Esophagus muscularis mucosa (tissue), 4 donors: ENCODE measurements at places on chromosomes 1 and 21. TPM values are rescaled to one million over a fixed set of nuclear protein-coding genes. Genes with fewer than 3 reads are reported as not detected.

FAM177B gene
- 0.42 TPM for total RNA-seq

BTBD8 gene
- total RNA-seq = 5.4 TPM

TIE1 gene
- total RNA-seq = 51.1 TPM

CFHR5 gene
- not detected for total RNA-seq

LCE2B gene
- total RNA-seq = not detected

HAPLN2 gene
- 0.83 TPM for total RNA-seq

DNA sequence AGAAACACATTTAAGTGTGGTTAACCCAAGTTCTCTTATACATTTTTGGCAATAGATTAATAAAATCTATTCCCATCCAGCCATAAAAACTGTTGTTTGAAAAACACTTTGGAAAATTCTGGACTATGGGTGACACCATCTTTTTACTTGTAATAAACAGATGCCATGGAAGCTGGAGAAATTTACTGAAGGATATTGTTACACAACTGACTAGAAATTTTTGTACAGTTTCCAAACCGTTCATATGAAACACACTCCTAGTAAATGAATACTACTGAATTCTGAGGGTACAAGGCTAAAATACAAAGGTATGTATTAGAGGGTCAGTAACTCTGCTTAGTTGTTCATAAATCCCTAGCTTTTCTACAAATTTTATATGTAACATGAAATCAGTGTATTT lies 48.7 kb downstream of the TRIM33 start:
- DNase-seq = no peak
- no peak overlapping the region for H3K27ac ChIP-seq
- no peaks in the 10 kb centered on the region for H3K27me3 ChIP-seq
- no peak overlapping the region for H3K4me3 ChIP-seq

- H3K36me3 ChIP-seq = no peaks in the 10 kb centered on the region
- peak overlapping the region; percentile 23 for H3K4me3 ChIP-seq
- DNase-seq = peak; percentile 93
- H3K4me1 ChIP-seq = peaks cover 33% of the 10 kb centered on the region
Observed at GRCh38 chr1:153698020-153698922, 19.8 kb downstream of the NPR1 start.

- no peaks in the 10 kb centered on the region for H3K4me1 ChIP-seq
- no peaks in the 10 kb centered on the region for H3K27me3 ChIP-seq
- DNase-seq = no peak
- no peak overlapping the region for H3K4me3 ChIP-seq
Observed at GRCh38 chr1:208654241-208654640, 410.1 kb upstream of the PLXNA2 start.

DNA sequence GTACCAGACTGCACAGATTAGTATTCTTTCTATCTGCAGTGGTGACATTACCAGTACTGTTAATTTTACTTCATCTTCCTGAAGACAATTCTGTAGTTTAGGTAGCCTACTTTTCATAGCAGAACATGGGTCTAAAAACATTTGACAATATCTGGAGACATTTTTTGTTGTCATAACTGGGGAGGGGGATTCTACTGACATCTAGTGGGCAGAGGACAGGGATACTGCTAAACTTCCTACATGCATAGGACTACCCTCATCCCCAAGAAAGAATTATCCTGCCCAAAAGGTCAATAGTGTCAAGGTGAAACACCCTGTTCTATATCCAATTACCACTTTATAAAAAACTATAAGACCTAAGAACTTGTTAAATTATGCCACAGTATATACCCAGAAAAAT lies 3.4 kb upstream of the ARHGAP29 start:
- DNase-seq = no peak
- H3K4me3 ChIP-seq = no peak overlapping the region
- no peaks in the 10 kb centered on the region for H3K36me3 ChIP-seq
- H3K27ac ChIP-seq = no peak overlapping the region
- no peaks in the 10 kb centered on the region for H3K27me3 ChIP-seq
- peaks cover 4% of the 10 kb centered on the region for H3K4me1 ChIP-seq

- H3K36me3 ChIP-seq = no peaks in the 10 kb centered on the region
- no peak for DNase-seq
- H3K27ac ChIP-seq = no peak overlapping the region
- no peaks in the 10 kb centered on the region for H3K27me3 ChIP-seq
Observed at GRCh38 chr1:200090252-200091159, 63.0 kb downstream of the NR5A2 start.

GRCh38 chr1:170700842-170701615 lies 37.1 kb downstream of the PRRX1 start:
- H3K36me3 ChIP-seq = no peaks in the 10 kb centered on the region
- H3K27me3 ChIP-seq = peaks cover 5% of the 10 kb centered on the region
- H3K4me3 ChIP-seq = no peak overlapping the region
- H3K27ac ChIP-seq = no peak overlapping the region

DNA sequence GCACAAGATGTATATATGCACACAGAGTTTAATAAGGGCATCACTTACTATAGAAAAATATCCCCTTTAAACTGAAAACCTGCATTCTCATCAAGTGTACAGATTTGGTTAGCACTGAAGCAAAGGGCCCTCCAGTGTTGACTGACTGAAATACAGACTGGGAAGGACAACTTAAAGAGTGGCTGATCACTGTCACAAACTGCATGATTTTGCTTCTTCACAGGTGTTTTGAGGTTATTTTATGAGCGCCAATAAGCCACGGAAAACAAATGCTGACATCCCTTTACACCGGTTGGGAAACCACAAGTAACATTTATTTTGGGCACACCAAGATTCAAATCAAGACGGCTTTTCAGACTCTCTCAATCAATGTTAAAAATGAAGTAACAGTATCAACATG lies 30.9 kb upstream of the RAP1GAP start:
- peaks cover 58% of the 10 kb centered on the region for H3K36me3 ChIP-seq
- H3K4me3 ChIP-seq = no peak overlapping the region
- no peaks in the 10 kb centered on the region for H3K27me3 ChIP-seq
- no peaks in the 10 kb centered on the region for H3K4me1 ChIP-seq
- DNase-seq = no peak
- no peak overlapping the region for H3K27ac ChIP-seq

GRCh38 chr1:50110151-50110550 lies 1.4 kb downstream of the ELAVL4 start:
- peaks cover 12% of the 10 kb centered on the region for H3K4me1 ChIP-seq
- no peaks in the 10 kb centered on the region for H3K27me3 ChIP-seq
- no peak overlapping the region for H3K4me3 ChIP-seq
- no peak overlapping the region for H3K27ac ChIP-seq
- H3K36me3 ChIP-seq = no peaks in the 10 kb centered on the region

GRCh38 chr1:95021119-95021518 lies 51.6 kb downstream of the ALG14 start:
- DNase-seq = peak; percentile 39
- peaks cover 9% of the 10 kb centered on the region for H3K36me3 ChIP-seq
- H3K27ac ChIP-seq = peak overlapping the region; percentile 77
- no peaks in the 10 kb centered on the region for H3K27me3 ChIP-seq
- peaks cover 47% of the 10 kb centered on the region for H3K4me1 ChIP-seq

DNA sequence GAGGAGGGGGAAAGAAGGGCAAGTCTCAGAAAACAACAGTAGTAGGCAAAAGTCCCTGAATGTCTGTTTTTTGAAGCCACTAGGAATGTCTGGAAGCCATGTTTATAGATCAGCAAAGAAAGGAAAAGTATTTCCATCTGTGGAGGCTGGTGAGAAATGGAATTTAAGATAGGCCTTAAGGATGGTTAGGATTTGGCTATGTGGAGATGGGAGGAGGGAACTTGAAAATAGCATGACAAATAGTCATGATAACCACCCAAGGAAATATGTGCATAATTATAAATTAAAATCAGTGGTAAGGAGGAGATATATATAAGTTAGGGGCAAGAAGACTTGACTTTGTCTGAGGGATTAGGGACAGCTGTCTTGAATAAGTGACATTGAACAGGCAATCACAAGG lies 33.8 kb upstream of the FGGY start:
- no peaks in the 10 kb centered on the region for H3K27me3 ChIP-seq
- no peaks in the 10 kb centered on the region for H3K36me3 ChIP-seq

GRCh38 chr1:17470021-17470799 lies 30.7 kb upstream of the RCC2 start:
- peaks cover 26% of the 10 kb centered on the region for H3K27me3 ChIP-seq
- no peaks in the 10 kb centered on the region for H3K4me1 ChIP-seq
- no peak overlapping the region for H3K27ac ChIP-seq
- H3K4me3 ChIP-seq = no peak overlapping the region
- H3K36me3 ChIP-seq = no peaks in the 10 kb centered on the region
- DNase-seq = no peak

DNA sequence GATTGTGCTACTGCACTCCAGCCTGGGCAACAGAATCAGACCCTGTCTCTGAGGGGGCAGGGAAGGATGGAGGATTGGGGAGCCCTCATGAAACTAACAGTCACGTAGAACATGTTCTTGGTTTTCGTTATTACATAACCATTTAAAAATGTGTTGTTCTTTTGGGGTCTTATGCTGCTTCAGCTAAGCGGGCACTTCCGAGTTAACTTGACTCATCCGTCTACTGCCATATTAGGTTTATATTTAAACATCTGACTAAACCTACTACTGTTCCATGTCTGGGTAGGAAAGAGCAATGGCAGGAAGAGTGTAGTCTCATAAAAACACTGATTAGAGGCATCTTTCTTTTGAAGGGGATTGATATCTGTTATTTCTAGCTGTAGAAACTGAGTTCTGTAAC lies 59.5 kb upstream of the BMP8A start:
- peaks cover 89% of the 10 kb centered on the region for H3K36me3 ChIP-seq
- DNase-seq = no peak
- peak overlapping the region; percentile 21 for H3K27ac ChIP-seq
- peaks cover 25% of the 10 kb centered on the region for H3K4me1 ChIP-seq
- no peaks in the 10 kb centered on the region for H3K27me3 ChIP-seq

- H3K4me3 ChIP-seq = no peak overlapping the region
- DNase-seq = no peak
- no peaks in the 10 kb centered on the region for H3K4me1 ChIP-seq
- no peaks in the 10 kb centered on the region for H3K36me3 ChIP-seq
- no peak overlapping the region for H3K27ac ChIP-seq
Observed at GRCh38 chr1:69766431-69767180, 198.9 kb downstream of the LRRC7 start.

DNA sequence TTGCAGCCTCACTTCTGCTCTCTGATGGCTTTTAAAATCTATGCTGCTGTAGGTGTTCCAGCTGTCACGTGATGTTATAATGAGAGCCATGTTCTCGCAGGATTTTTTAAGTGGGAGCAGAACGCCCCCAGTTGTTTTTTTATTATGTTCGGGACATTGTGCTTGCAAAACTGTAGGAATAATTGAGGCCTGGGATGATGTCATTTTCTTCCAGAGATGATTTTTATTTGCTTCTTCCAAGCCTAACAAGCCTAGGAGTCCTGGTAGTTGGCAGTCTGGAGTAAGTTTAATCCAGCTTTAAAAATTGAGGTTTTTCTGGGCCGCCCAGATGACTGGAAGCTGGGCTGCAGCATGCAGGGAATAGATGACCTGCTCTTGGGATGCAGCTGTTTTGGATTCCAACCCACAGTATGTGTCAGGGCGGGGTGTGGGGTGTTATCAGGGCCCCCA lies 34.6 kb upstream of the CHIT1 start:
- peaks cover 6% of the 10 kb centered on the region for H3K4me1 ChIP-seq
- no peak overlapping the region for H3K27ac ChIP-seq
- no peak for DNase-seq
- H3K36me3 ChIP-seq = no peaks in the 10 kb centered on the region
- no peaks in the 10 kb centered on the region for H3K27me3 ChIP-seq

GRCh38 chr1:94236630-94237290 lies 624 bp downstream of the ARHGAP29 start:
- H3K4me1 ChIP-seq = peaks cover 11% of the 10 kb centered on the region
- peak overlapping the region; percentile 87 for H3K27ac ChIP-seq
- DNase-seq = no peak
- H3K27me3 ChIP-seq = no peaks in the 10 kb centered on the region
